ENCODE measurements at places on chromosomes 11 and 22. TPM values are rescaled to one million over a fixed set of nuclear protein-coding genes. Genes with fewer than 3 reads are reported as not detected.

The CYTH4 gene
- total RNA-seq, result 31.7 TPM

The LIF gene
- 2.6 TPM for total RNA-seq

The CELSR1 gene
- 2.8 TPM for total RNA-seq

The GPHA2 gene
- not detected for total RNA-seq

The APOA5 gene
- total RNA-seq, result not detected

The NXPE4 gene
- total RNA-seq, result not detected

The ANO5 gene
- total RNA-seq, result 3.5 TPM

The DERL3 gene
- 0.83 TPM for total RNA-seq

The LGALS12 gene
- 1.1 TPM for total RNA-seq

The OR51B4 gene
- not detected for total RNA-seq

The TMPRSS13 gene
- total RNA-seq, result 0.24 TPM

The LRP4 gene
- total RNA-seq, result 9.1 TPM

The UPK3A gene
- not detected for total RNA-seq

The C11orf68 gene
- 36.0 TPM for total RNA-seq

The OR51I1 gene
- not detected for total RNA-seq

The OR52H1 gene
- total RNA-seq, result 0.24 TPM

- DNase-seq, result no peak
These were observed 546.3 kb downstream of the RAB38 start for GRCh38 chr11:87628957-87629356.

DNA sequence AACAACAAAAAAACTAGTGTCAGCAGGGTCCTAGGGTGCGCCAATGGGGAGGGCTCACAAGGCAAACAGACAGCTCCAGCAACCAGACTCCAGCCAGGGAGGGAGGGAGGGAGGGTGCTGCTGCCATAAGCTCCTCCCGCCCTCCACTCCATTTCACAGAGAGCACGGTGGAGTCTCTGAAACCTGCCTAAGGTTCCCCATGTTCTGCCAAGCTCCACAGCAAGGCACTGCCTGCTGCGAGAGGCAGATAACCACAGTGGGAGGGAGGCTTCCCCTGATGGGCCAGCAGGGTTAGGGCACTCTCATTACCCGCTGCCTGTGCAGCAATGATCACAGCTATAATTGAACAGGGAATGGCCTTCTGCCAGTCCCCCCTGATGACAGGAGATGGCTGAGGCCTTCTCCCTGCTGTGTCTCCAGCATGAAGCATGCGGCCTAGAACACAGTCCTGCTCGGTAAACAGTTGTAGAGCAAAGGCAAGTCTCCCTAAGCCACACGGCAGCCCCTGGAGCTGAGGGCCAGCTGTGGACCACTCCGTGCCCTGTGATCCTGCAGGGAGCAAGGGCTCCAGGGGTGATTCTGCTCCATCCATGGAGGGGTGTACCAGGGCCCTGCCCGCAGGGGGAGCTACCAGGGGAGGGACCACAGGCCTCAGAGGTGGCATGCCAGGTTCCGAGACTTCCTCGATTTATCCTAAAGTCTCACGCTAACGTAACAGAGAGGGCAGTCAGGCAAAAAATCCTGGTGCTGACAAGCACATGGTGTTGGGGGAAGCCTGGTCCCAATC, 42.9 kb downstream of the PC start:
- DNase-seq, result no peak

GRCh38 chr11:2434008-2434407, 10.3 kb downstream of the TRPM5 start:
- DNase-seq, result peak; percentile 62

DNA sequence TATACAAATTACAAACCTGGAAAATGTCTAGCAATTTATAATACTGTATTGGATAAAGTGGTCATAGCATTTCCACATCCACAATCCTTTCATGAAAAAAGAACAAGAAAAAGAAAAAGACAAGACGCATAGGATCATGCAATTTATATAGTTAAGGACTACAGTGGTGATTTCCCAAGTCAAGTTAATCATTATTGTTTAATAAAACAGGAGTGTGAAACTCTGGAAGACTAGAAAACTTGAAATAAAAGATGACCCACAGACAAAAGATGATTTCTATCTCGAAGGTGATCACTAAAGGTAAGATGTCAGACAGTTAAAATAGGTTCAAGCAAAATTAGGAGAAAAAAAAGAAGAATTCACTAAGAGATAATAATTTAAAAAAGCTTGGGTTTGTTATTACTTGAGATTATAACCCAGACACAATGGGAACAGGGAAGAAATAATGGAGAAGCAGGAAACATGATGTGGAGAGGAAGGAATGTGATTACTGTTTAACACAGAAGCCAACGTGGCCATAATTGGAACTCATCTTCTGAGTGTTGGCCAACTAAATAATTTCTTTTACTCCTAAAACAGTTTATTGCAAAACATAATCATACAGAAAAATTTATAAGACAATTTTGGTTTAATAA, 441.2 kb upstream of the ANO3 start:
- no peak for DNase-seq

DNA sequence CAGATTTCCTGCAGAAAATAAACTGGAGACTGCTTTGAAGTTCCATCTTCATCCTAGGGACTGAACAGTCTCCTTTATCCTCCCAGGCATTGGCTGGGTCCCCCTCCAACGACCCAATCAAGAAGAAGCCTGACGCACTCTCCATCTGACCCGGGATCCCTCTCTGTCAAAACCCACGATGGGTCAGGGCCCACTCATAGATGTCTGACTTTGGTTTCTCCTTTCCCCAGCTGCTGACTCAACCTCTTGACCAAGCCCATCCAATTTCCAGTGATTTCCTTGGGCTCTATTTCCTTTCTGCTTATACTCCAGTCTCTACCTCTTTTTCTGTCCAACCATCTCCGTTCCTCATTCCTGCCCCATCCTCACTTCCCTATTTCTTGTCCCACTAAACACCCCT, 189.7 kb downstream of the MIAT start:
- DNase-seq, result no peak

- peak; percentile 79 for DNase-seq
These were observed 41.2 kb upstream of the GRAMD4 start for GRCh38 chr22:46578824-46579561.

DNA sequence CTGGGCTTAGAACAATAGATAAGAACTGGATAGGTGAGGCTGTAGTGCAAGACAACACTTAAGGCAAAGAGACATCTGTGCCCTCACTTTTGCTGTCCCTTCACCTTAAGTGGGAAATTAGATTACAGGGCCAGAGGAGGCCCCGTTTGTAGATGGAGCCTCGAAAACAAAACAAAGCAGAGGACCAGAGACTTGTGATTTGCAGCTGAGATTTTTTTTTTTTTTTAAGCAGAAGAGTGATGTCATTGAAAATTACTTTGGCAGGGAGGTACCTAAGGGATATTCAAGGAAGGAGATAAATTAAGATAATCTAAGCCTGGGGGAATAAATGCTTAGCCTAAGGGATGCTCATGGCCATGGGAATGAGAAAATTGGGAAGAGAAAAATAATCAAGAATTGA, 31.4 kb downstream of the ZC3H12C start:
- DNase-seq, result no peak

GRCh38 chr11:113831314-113831713, 44.1 kb downstream of the USP28 start:
- DNase-seq, result no peak

DNA sequence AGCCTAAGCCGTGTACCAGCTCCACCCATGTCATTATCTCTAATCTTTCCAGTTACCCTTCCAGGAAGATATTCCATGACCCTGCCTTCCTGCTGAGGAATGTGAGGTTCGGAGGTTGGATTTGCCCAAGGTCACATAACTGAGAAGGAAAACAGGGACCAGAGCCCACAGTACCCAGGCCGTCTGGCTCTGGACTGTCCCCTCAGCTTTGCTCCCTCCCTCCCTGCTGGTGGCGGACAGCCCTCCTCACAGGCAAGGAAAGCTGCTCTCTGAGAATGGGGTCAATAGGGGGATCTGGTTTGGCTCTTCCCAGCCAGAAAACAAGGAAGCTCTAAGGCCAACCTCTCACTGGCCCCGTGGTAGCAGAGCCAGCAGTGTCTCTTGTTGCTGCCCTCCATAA, 63.3 kb downstream of the SYN3 start:
- no peak for DNase-seq

- no peak for DNase-seq
These were observed at the start of gene IZUMO1R for GRCh38 chr11:94303966-94304958. TSS of gene IZUMO1R (plus strand) at chr11:94304580. CDS start at chr11:94305637, 1,057 bp downstream.

- no peak for DNase-seq
These were observed 29.0 kb downstream of the PI4KA start for GRCh38 chr22:20829491-20830134.

- DNase-seq, result no peak
These were observed 101.2 kb downstream of the APOL5 start for GRCh38 chr22:35818897-35819296.

- DNase-seq, result peak; percentile 78
These were observed 14.5 kb upstream of the MB start for GRCh38 chr22:35631597-35631996.

GRCh38 chr11:15649371-15650104, 534.8 kb downstream of the INSC start:
- no peak for DNase-seq

DNA sequence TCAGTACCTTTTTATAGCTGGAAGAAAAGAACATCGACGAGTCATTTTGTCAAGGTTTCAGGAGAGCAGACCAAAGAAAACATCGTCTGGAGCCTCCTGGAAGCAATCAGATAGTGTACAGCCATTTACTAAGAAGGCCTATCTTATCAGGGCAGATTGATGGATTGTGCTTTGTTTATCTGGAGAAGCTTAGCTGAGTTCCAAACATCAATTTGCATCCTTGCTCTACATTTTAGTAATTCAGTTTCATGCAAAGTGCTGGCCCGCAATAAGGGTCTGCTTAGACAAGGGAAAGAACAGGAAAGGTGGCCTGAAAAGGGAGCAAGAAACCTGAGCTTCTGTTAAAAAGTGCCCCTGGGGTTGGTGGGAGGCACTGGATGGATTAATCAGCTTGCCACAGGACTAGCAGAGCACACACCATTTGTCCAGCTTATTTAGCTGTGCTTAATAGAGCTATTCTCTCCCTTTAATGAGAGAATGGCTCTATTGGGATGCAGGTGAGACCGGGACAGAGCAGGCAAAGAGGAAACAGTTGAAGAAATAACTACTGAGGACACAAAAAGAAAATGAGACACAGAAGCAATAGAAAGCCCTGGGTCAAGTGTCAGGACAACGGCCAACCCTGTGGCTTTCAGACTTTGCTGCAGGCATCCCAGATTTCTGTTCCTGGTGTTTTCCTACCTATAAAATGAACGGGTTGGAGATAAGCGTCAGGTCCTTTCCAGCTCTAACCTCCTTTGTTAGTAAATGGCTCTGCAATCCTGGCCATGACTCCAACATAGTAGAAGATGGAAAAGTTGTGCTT, 122.1 kb upstream of the TTC12 start:
- no peak for DNase-seq

GRCh38 chr22:48061726-48062125, 1299.3 kb downstream of the TBC1D22A start:
- DNase-seq, result no peak

DNA sequence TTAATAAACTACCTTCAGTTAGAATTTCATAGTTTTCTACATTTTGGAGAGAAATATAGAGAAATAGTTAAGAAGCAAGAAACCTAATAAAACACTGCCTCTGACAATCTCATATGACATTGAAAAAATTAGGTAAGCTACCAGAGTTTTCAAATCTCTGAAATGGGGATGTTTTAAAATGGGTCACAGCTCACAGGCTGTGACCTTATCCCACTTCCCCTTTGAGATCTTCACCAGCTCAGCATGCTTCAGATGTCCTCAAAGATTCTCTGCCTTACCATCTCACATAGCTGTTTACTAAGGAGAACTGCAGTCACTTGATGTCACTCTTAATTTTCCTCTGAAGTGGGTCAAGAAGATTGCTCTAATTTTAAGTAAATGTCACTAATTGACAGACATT, 717.8 kb downstream of the JRKL start:
- DNase-seq, result no peak

- no peak for DNase-seq
These were observed 38.4 kb upstream of the CLMP start for GRCh38 chr11:123233280-123233974.

- DNase-seq, result no peak
These were observed 8.1 kb upstream of the GDPD4 start for GRCh38 chr11:77309401-77310085.

GRCh38 chr11:119309953-119310681, 6.8 kb downstream of the MCAM start:
- DNase-seq, result no peak

DNA sequence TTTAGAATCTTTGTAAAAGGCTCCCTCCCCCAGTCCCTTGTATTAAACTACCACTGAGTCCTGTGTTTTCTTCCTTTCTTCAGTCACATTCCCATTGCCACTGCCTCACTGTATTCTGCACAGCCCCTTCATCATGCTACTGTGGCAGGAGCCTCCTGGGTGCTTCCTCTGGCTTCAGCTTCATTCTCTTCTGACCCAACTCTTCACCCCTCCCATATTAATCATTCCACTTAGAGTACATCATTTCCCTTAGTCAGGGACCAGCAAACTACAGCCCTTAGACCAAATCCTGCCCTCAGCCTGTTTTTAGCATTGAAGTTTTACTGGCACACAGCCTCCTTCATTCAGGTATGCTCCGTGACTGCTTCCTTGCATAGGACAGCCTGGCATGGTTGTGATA, 127.7 kb upstream of the MTNR1B start:
- no peak for DNase-seq

- no peak for DNase-seq
These were observed 632.6 kb upstream of the KIRREL3 start for GRCh38 chr11:127632976-127633680.

GRCh38 chr11:45737056-45737455, 67.9 kb upstream of the SLC35C1 start:
- DNase-seq, result no peak

DNA sequence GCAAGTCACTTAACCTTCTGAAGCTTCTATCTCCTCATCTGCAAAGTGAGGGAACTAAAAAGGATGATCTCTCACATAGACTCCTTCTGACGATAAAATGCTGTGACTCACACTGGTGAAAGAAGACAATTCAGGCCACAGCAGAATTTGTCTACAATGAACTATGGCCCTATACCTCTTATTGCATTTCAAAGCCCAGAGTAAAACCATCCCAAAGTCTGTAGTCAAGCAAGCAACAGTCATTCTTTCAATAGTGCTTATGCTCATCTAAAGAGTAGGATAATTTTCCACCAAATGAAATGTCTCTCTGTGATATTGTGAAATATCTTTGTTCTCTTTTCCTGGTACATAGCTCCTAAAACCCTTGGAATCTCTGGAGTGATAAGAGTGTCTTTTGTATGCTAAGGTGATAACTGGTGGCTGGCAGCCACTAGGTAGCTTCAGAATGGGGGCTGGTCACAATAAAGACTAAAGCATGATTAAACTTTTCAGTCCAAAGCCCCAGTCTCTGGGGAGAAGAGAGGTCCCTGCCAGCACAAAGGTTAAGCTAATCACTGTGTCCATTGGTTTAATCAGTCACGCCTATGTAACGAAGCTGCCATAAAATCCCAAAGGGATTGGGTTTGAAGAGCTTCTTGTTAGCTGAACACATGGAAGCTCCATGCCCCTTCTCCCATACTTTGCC, 30.8 kb downstream of the SYTL2 start:
- no peak for DNase-seq
